ENCODE measurements at places on chromosomes 3 and 15.

- peak; percentile 95 for DNase-seq
Measured at GRCh38 chr3:38521391-38521987, 25.3 kb downstream of the EXOG start.

GRCh38 chr3:116961106-116961505, 251.5 kb downstream of the TUSC7 start:
- peak; percentile 55 for DNase-seq

DNA sequence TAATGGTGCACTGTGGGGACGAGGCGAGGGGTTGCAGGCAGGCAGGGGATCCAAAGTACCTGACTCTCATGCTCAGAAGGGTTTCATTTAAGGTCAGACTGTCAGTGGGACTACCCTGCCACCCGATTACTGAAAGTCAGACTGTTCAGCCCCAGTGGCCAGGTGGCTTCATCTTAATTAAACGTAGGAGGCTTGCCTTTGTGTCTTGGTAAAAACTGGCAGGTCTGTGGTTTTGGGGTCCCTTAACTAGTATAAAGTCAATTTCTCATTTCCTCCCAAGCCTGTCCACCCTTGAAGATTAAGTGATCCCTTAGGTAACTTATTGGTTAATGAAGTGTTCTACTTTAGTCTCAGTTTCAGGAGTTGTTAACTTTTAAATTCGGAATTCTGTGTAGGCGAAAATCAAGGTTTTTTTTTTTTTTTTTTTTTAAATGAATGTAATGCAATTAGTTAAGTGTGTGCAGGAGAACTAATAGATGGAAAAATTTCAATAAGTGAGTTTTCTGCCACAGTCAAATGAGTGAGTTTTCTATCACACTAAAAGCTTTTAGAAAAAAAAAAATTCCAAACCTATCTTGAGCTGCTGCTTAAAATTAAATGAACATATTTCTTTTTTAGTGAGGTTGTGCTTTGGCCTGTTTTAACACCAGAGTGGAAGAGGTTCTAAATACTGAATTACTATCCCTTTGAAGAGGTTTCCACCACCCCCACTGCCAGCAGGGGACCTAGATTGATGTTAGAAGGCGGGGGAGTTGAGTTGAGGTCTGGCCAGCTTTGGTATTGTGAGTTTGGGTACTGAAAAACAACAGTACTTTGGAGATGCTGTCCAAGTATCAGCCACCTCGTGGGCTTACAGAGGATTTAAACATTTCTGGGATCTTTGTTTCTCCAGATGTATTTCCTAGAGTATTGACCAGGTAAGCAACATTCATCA, 15.2 kb downstream of the ITPR1 start:
- no peak for DNase-seq

DNA sequence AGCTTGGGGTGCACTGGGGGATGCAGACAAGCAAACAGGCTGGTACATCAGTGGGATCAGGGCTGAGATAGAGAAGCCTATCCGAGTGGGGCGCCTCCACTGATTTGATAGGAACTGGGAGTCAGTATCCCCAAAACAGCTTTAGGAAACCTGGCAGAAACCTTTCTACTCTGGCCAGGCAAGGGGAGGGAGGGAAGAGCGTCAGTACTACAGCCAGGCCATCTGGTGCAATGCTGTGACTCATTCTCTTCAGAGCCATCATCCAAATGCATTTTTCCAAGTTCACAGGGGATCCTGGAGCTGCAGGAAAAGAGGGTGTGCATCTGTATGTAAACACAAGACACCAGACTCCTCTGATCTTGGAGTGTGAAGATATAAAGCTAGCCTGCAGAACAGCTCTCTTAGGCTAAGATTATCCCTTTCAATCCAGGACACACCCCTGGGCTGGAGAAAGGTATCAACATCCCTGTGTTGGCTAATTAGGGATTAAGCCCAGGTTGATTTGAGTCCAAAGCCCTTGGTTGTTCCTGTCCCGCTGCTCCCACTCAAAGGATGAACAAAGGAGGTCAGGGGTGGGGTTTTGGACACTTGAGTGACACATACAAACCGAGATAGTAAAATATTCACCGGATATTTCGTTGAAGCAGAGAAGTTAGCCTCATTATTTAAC, 9.3 kb downstream of the GALNT15 start:
- DNase-seq: no peak

GRCh38 chr3:52176180-52176752, 21.7 kb upstream of the ALAS1 start:
- DNase-seq: no peak

- DNase-seq: no peak
Measured at GRCh38 chr15:96340598-96341512, 10.4 kb downstream of the NR2F2 start.

GRCh38 chr15:64532521-64533315, 72.3 kb downstream of the ZNF609 start:
- no peak for DNase-seq

DNA sequence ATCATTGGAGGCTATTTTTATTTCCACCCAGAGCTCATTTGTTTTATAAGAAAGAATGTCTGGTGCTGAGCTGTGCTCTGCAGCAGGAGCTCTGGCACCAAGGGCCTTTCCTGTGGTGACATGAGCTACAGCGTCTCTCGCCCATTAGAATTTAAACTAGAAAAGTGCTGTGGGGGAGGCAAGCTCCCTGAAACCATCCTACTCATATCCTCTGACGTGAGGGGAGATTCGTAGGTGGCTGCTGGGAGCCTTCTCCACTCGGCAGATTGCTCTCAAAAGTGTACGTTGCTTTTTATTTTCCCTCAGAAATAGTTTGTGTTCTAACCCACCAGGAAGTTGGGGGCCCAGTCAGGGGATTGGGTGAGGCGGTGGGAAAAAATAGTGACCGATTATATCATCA, 76.3 kb upstream of the ARHGEF3 start:
- DNase-seq: peak; percentile 69

- peak; percentile 82 for DNase-seq
Measured at GRCh38 chr15:82045892-82046665, at the start of gene MEX3B. TSS of gene MEX3B (minus strand) at chr15:82046018. CDS start at chr15:82045705, 313 bp downstream.

DNA sequence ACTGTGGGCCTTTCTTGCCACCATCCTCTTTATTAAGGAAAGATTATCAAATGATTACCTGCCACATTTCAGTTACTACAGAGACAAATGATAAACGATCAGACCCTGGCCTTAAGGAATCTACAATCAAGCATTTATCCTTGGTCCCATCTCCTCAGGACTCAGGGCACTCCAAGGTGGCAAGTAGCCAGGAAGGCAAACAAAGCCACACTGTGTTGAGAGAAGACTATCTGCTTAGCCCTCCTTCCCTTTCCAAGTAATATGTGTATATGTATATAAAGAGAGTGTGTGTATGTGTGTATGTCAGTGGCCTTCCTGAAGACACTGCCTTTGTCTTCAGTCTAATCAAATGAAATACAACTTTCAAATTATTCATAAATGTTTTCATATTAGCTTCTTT, 490.1 kb upstream of the ATP11B start:
- peak; percentile 82 for DNase-seq

DNA sequence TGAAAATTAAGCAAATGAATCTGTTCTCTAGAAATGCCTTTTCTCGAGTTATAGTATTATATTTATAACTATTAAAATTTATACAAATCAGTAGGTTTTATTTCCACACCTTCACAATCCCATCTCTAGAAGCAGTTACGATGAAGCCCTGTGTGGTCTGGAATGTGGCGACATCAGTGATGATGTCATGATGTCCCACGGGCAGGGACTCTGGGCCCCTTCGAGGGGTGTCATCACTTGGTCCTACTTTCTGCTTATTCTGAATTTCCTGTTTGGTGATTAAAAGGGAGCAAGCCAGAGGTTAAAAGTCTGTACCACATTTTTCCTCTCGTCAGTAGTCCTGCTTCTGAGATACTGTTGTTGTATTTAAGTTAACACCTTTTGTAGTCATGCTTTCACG, 67.4 kb downstream of the PIK3R4 start:
- no peak for DNase-seq

DNA sequence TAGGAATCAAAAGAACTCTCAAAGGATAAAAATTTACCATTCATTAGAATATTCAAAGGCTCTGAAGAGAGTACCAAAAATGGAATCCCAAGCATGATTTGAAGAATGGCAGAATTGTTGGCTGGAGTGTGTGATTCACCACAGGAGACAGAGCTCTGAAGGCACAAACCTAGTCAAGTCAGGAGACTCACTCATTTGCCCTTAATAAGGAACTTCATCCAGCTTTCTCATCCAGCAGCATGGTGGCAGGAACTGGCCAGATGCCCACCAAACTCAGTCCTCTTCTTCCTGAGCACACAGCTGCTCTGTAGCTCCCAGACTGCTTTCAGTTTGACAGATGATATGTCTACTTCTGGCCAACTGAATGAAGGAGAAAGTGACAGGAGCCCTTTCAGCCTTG, 16.5 kb upstream of the HEG1 start:
- DNase-seq: no peak

GRCh38 chr3:187112934-187113793, 26.1 kb downstream of the RPL39L start:
- DNase-seq: peak; percentile 23

DNA sequence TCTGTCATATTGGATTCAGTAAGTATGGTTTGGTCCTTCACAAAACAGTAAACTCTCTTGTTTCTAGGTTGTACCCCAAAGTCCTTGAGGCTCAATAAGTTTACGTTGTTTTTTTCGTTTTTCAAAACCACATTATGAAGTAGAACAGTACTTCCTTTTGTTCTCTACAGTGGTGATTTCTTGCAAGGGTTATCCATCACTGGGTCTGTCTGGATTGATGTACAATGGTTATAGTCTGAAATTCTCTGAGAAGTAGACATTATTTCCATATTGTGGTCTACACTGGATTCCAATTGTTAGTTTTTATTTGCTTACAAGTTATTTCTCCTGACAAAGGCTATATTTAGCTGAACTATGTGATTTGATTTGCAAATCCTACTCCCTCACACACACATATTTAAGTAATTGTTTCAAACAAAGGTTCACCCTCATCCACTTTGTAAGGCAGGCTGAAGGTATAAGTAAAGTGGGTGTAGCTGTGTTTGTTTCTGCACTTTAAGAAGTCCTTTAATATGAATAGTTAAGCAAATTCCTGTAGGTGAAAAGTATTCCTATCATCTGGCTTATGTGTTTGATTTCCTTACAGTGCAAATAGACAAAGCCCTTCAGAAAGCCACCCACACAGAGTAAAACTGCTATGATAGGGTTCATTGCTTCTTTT, 64.2 kb upstream of the MME start:
- DNase-seq: no peak

DNA sequence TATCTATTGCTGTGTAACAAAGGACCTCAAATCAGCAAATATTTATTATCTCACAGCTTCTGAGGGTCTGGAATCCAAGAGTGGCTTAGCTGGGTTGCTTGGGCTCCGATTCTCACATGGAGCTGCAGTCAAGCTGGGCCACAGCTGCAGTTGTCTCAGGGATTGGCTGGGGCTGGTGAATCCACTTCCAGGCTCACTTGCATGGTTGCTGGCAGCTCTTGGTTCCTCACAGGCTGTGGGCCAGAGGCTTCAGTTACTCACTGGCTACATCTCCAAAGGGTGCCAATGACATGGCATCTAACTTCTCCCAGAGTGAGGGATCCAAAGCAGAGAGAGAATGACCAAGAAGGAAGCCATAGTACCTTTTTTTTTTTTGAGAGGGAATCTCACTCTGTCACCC, 13.9 kb upstream of the SYNM start:
- DNase-seq: no peak

DNA sequence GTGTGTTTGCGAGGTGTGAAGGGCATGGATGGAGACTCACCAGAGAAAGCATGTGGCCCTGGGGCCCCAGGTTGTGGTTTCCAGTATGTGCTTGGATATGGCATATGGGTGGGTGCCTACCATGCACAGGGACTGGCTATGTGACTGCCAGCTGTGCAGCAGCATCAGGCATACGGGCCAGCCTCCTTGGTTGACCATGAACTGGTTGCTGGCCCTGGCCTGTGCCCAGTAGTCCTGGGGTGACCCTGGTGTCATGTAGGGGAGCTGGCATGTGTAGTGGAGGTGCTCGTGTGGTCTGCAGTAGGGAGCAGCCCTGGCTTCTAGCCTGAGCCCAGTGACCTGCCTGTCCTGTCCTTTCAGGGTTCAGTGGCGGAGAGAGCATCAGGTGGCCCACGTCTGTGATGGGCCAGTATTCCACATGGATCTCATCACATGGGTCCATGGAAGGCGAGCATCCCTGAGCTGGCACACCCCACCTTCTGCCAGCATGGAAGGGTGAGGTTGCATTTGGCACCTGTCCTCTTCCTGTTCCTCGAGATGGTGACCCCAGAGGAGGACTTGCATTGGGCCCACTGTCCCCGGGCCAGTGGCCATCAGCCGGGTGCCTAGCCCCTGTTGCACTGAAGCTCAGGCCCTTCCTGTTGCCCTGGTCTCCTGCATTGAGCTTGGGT, 228.9 kb downstream of the SNRPN start:
- DNase-seq: no peak

GRCh38 chr3:181210275-181210674, 220.7 kb upstream of the DNAJC19 start:
- peak; percentile 24 for DNase-seq

DNA sequence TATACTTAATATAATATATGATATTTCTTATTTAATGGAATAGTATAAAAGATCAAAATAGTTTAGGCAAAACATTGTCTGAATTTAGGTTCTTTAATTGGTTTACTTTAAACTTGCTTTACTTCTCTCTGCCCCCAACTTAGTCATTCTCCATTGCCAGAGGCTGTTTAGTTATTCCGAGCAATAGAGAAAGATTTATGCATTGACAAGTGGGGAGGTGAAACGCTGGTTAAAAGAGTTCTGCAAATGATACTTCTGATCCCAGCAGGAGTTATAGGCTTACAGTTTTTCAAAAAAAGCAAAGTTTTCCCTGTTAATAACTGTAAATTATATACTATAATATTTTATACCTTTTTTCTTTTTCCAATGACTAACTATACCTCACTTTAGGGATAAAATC, 145.4 kb downstream of the EPHA3 start:
- DNase-seq: no peak

DNA sequence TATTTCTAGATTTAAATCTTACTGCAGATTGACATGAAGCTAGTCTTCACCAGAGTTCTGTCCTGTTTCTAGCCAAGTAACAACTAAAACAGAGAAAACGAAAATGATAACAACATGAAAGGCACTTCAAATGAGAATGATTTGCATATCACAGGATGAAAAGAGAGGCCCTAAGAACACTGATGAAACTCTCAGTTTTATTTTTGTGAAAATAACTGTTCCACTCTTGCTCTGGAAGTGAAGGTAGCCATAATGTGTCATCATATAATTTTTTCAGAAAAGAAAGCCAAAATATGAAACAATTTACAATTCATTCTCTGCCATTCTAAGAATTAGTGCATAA, 274.4 kb downstream of the ADAMTSL3 start:
- DNase-seq: no peak

DNA sequence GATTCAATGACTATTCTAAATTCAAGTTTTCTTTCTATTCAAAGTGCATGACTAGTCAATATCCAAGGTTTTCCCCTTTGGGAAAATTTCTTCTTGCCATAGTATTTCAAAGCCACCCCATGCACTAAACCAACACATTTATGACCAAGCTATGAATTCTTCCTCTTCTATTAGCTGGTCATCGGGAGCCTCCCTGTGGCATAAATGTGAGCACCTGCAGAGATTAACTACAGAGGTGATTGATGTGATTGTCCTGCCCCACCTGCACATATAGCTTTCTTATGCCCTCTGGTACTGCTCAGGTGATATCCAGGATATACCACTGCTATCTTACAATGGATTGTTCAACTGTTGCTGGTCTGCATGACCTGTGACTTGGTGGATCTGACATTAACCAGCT, 694.9 kb downstream of the ZBBX start:
- DNase-seq: no peak

GRCh38 chr3:9863058-9863772, 16.8 kb downstream of the CIDEC start:
- no peak for DNase-seq

GRCh38 chr3:53595660-53596059, 101.2 kb downstream of the CACNA1D start:
- no peak for DNase-seq

Measured in spinal cord (tissue), 10 donors.